ENCODE measurements at places on chromosomes 4 and X.

- no peak for DNase-seq
Measured at GRCh38 chr4:149738156-149738555, 77.5 kb downstream of the IQCM start.

DNA sequence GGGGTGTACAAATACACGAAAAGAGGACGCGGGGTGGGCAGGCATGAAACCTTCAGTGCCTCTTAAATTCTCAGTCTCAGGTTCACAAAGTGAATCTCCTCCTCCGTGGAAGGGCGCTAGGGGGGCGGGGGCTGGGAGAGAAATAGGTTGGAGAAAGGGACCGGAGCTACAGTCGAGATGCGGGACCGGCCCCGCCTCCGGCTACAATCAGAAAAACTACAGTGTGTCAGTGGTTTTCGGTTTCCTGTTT, 3.4 kb downstream of the MAML3 start:
- peak; percentile 57 for DNase-seq

GRCh38 chrX:78046362-78046761, 57.7 kb upstream of the PGK1 start:
- no peak for DNase-seq

- DNase-seq: no peak
Measured at GRCh38 chrX:1392376-1393068, 609 bp upstream of the SLC25A6 start.

DNA sequence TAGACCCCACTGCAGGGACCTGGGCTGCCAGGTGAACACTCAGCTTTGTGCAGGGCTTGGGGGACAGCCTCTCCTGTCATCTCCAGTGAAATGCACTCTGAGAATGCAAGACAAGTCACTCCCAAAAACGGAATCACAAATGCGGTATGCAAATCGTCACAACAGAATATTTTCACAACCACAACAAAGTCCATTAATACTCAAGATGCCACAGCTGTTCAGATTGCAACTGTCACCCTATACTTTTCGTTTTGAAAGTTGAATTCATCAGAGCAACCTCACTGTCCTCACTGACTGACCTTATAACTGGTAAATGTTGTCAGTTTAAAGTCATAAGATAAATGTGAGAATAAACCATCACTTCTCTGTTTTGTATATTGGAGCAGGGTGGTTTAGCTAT, 16.6 kb downstream of the JAKMIP1 start:
- DNase-seq: no peak

DNA sequence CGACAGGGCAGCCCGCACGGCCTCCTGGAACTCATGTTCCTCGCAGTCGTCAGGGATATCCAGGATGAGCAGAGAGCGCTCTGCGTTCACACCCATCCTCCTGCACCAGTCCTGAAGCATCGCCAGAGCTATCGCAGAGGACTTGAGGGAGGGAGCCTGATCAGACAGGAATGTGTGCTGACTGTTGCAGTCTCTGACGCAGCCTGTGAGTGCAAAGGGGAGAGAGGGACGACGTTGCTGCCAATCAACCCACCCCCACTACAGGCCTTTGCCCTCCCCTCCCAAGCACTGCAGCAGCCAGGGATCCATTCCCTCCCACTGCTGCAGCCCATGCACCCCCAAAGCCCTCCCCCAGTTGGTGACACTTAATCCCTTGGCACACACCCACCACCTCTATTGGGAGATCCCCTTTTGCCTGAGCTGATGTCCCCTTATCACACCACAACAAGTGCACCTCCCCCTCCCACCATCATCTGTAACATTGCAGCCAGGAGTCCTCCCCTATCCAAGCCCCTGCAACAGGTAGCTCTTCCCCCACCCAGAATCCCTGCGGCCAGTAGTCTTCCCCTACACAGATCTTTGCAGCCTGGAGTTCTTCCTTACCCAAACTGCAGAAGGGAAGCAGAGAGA, 897 bp downstream of the PNMA6F start:
- DNase-seq: no peak

- no peak for DNase-seq
Measured at GRCh38 chrX:121782544-121782943, 735.1 kb downstream of the GLUD2 start.

GRCh38 chr4:189124149-189124758, 816.4 kb upstream of the FRG1 start:
- DNase-seq: no peak

- DNase-seq: no peak
Measured at GRCh38 chr4:85783483-85783882, 308.5 kb downstream of the ARHGAP24 start.

DNA sequence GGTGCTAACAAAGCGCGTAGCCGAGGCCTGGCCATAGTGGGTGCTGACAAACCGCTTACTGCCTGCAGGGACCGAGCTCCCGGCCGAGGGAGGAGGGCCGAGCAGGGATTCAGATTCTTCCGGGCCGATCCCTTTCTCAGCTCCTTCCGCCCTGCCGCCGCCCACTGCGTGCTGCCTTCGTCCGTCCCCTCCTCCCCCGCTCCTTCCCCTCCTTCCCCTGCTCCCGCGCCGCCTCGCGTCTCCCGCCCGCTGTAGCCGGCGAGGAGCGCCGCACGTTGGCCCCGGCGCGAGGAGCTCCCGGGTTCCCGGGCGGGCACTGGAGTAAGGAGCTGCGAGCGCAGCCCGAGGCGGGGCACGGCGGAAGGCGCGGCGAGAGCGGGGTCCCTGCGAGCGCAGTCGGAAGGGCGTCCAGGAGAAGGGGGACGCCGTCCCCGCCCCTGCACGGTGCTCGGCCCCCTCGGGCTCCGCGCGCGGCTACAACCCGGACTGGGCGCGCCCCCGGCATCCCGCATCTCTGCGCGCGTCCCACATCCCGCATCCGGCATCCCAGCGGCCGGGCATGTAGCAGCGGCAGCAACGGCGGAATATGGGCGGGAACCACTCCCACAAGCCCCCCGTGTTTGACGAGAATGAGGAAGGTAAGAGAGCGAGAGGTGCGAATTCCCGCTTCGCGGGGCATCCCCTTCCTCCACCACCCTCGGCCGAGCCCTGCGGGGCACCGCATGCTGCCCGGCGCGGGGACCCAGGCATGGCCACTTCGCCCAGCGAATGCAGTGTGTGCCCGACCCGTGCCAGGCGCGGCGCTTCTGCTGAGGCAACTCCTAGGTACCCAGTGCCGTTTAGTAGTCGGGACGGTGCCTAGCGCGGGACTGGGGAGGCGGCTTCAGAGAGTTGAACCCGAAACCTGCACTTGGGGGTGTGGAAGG, at the start of gene STK32B:
TSS of gene STK32B (plus strand) at position 203 of the 926 bp plus-strand sequence.
- DNase-seq: no peak

DNA sequence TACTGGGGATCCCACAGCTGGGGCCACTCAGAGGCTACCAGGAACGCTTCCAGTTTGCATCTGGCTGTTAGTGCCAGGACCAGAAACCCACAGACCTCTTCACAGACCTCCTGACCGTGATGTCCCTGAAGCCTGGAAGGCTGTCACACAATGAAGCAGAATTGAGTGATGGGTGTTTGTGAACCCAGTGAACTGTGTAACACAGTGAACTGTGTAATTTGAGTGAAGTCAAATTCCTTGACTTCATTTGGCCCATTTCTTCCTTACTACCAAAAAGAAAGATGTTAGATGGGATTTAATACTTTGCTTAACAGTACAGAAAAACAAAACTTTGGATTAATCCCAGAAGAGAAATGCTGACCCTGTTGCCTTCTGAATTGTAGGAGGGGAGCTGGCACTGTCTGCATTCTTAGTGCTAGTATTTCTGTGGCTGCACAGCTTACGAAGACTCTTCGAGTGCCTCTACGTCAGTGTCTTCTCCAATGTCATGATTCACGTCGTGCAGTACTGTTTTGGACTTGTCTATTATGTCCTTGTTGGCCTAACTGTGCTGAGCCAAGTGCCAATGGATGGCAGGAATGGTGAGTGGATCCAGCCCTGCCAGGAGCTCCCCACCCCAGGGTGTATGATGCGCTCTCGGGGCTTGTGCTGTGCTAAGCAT, 17.8 kb downstream of the SRD5A3 start:
- no peak for DNase-seq

DNA sequence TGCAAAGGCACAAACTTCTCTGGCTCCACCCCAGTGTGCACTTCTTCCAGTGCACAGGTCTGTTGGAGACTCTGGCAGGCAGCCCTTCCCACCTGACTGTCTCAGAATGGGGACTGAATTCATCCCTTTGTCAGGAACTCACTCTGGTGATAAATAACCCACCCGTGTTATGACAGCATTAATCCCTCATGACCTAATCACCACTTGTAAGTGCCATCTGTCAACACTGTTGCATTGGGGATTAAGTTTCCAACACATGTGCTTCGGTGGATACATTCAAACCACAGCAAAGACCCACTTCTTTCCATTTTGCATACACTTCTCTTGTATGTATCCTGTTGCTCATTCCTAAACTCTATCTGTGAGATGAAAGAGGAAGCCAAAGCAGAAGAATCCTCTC, 1002.9 kb upstream of the IGFBP7 start:
- DNase-seq: no peak

GRCh38 chr4:15400981-15401671, 26.7 kb upstream of the C1QTNF7 start:
- DNase-seq: no peak

DNA sequence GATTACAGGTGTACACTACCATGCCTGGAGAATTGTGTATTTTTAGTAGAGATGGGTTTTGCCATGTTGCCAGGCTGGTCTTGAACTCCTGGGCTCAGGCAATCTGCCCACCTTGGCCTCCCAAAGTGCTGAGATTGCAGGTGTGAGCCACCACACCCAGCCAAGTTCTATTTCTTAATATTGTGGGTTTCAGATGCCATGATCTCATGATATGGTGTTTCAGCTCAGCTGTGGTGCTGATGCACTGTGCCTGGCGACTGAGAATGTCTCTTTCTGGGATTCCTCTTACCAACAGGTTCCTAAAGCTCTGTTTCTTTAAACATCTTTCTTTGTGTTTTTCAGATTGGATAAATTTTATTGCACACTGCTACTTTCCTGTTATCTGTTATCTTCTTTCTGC, 17.3 kb upstream of the NDUFC1 start:
- no peak for DNase-seq

DNA sequence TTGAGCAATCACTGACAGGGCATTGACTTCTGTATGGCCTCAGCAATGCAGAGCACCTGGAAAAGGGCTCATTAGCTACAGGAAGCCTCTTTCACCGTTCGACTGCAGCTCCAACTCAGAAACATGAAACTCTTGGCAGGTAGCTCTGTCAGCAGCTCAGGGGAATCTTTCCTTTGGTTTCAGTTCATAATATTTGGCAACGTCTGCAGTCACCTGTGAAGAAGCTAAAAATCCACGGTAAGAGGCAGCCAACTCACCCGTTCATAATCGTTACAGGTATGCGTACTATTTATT, 354.9 kb downstream of the CAMK2D start:
- no peak for DNase-seq

DNA sequence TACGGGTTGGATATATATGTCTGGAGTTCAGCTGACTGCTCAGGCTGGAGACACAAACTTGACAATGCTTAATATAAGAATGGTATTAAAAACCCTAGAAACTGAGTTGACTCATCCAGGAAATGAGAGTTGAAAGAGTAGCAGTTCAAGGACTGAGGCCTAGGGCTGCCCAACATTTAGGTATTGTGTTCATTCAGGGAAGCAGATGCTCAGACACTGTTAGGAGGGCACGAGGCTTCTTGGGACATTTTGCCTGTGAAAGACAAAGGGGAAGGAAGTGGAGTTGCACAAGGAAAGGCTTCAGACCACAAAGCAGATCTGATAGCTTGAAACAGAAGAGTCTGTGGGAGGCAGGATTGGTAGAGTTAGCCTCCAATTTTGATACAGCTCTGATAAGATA, 52.0 kb upstream of the HS3ST1 start:
- no peak for DNase-seq

DNA sequence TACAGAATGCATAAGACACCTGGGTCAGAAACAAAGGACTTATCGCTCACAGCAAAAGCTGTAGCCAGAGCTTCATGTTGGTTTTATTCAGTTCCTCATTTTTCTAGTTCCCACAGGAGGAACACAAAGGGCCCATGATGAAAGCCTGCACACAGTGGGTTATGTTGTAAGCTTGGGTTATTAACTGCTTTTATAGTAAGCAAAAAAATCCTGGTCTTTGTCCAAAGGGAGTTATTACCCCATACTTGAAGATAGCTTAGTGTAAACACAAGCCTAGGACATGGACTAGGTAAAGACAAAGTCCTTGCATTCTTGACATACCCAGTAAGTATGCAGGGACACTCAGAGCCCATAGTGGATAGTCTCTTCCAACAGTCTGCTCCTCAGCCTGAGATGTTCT, 11.7 kb downstream of the BBS12 start:
- no peak for DNase-seq

DNA sequence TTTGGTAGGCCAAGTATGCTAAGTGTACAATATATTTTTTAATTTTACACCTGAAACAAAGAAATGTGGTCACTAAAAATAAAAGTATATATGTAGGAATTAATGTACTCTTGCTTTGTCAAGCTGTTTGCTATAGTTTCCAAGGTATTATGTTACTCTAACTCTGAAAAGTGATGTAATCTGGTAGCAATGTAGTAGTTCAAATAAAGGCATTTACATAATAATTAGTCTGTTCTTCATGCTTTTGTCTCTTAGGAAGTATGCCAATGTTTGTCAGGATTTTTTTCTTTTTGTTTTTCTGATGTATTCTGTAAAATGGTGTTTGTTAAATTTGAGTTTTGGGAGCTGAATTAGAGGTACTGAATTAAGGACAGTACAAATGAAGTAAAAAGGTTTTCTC, 89.5 kb downstream of the PLS3 start:
- no peak for DNase-seq

- DNase-seq: no peak
Measured at GRCh38 chr4:126733301-126733700, 899.5 kb upstream of the INTU start.

GRCh38 chr4:138494931-138495330, 252.8 kb upstream of the SLC7A11 start:
- no peak for DNase-seq

DNA sequence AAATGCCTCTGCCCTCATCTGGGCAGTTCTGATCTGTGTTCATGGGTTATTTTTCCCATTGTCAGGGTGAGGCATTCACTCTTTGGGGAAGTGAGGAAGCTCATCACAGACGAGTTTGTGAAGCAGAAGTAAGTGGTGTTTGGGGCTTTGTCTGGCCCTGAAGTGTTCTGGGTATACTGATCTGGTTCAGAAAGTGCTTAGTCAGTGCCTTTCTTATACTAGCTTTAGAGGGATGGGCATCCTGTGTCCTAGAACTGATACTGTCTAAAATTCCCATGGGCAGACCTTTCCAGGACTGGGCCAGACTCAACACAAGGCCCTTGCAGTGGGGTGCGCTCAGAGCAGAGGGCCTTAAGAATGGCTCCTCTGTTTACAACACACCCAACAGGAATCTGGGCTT, 6.4 kb downstream of the TRO start:
- no peak for DNase-seq

- DNase-seq: no peak
Measured at GRCh38 chr4:181810711-181811110, 432.5 kb upstream of the TENM3 start.

GRCh38 chr4:182385897-182386296, 142.7 kb downstream of the TENM3 start:
- DNase-seq: no peak

GRCh38 chrX:73215246-73215645, 595 bp upstream of the NAP1L2 start:
- no peak for DNase-seq
